ENCODE measurements at places on chromosomes 7 and 10.

GRCh38 chr10:96992721-96993120 lies 160.6 kb downstream of the LCOR start:
- DNase-seq: no peak

DNA sequence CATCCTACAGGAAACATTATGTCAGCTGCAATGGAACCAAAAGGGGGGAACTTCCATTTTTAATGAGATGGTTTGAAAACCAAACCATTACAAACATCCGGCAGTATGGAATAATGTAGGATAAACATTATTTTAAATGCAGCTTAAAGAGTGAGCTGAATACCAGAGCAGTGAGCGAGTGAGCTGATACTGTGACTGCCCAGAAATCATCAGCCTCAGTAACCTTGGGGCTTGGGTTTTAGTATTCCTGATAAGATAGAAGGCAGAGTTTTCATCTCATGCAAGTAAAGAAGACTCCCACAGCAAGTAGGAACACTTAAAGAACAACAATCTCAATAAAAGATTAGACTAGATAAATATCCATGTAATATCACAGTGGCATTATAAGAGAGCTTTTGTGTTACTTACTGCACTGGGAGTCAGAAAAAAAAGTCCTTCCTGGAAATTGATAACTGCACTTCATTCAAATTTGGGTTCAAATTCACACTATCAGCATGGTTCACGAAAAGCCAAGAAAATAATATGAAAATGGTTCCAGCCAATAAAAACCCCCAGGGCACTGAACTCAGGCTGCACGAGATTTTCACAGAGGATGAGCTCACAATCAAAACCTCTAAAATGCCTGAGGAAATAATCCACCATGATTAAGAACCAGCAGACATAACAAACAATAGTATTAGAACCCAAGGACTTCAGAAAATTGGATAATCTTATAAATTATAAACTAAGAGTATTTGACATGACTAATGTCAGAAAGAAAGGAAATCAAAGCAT lies 115.7 kb downstream of the MTPAP start:
- DNase-seq: no peak

GRCh38 chr10:123559066-123559822 lies 106.9 kb upstream of the GPR26 start:
- no peak for DNase-seq

DNA sequence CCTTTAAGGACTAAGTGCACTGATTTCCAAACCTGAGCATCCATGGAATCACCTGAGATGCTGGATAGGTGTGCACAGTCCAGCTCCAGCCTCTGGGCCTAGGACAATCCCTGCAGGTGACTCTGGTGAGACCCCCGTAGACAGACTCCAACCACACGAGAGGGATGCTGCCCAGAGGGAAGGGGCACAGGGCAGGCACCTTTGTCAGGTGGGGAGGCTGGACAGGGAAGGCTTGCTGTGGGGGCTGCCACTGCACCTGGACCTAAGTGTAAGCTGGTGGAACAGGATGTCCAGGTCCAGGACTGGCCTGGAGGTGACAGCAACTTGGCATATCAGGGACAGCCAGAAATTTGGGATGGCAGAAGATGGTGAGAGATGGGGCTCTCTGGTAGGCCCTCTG lies 45.1 kb upstream of the CTBP2 start:
- DNase-seq: no peak

GRCh38 chr7:45026984-45027773 lies 27.2 kb downstream of the CCM2 start:
- DNase-seq: no peak

GRCh38 chr7:20102982-20103381 lies 114.2 kb downstream of the MACC1 start:
- no peak for DNase-seq

GRCh38 chr10:4034907-4035598 lies 250.0 kb upstream of the KLF6 start:
- DNase-seq: no peak

GRCh38 chr7:150811-151221 lies 41.6 kb upstream of the FAM20C start:
- DNase-seq: no peak

DNA sequence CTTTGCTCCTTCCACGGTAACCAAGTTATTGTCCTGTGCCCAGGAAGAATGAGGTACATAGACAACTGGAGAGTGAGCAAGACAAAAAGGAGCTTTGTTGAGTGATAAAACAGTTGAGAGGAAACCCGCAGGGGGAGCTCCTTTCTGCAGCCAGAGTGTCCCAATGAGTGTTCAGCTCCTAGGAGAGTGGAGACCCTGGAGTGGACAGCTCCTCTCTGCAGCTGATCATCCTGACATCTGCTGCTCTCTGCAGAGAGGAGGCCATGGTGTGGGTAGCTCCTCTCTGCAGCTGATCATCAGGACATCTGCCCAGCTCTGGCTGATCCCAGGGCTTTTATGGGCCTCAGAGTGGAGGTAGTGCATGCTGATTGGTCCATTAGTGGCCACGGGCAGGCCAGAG lies 53.4 kb upstream of the PCDH15 start:
- no peak for DNase-seq

- DNase-seq: no peak
Measured at GRCh38 chr7:26319636-26320035, 28.0 kb downstream of the SNX10 start.

DNA sequence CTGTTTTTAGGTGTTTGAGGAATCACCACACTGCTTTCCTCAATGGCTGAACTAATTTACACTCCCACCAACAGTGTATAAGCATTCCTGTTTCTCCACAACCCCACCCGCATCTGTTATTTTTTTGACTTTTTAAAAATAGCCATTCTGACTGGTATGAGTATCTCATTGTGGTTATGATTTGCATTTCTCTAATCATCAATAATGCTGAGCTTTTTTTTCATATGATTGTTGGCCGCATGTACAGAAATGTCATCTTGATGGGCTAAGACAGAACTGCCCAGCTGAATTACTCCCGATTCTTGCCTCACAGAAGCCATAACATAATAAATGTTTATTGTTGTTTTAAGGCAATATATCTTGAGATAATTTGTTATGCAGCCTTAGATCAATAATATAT lies 93.1 kb upstream of the DKK1 start:
- no peak for DNase-seq

DNA sequence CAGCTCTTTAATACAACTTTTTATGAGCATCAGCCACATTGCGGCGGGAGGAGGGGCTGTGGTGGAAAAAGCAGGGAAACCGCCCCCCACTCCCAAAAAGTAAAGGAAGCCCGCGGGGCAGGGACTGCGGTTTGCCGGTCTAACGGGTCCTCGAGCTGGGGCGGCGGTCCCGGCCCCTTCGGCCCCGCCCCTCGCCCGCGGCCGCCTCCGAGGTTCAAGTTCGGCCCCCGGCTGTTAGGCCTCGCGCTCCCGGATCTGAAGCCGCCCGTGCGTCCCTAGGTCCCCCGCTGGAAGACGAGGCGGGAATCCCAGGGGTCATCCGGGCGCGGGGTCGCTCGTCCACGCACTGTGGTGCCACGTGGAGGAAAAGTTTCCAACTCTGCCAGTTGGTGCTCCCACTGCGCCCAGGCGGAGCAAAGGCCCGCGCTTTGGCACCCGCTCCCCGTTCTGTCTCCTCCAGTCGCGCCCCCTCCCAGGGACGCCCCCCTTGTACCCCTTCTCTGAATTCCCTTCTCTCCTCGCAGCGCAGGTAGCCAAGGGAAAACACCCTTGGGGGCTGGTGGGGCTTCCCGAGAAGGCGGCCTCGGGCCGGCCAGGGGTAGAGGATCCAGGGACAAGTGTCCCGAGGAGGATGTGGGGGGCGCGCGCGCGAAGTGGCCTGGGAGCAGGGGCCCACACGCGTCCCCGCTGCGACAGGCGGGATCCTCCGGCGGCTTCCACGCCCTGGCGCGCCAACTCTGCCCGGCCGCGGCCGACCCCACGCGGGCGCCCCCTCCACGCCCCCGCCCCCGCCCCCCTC lies 798 bp upstream of the AUTS2 start:
- DNase-seq: no peak

GRCh38 chr7:103717574-103717973 lies 271.6 kb upstream of the SLC26A5 start:
- DNase-seq: no peak
